ENCODE measurements at places on chromosomes 7 and 10.

GRCh38 chr10:69065406-69066361, 22.2 kb upstream of the SRGN start:
- DNase-seq = no peak

- DNase-seq = peak; percentile 64
Observed at GRCh38 chr10:21497177-21497807, 28.2 kb downstream of the SKIDA1 start.

DNA sequence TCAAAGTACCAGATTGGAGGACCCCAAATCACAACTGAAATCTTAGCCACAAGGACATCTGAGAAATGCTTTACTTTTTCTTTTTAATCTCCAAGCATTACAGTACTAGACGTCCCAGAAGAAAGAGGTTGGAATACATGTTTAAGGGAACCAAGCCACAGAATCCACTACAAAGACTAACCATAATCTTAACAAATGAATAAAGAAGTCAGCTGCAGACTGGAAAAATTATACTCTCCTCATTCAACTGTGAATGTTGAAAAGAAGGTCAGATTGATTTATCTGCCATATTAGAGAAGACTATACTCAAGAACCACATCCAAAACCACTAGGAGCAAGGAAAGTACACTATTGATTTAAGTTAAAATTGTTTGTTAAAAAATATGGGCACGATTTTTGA, 102.1 kb upstream of the ABCB5 start:
- DNase-seq = no peak

DNA sequence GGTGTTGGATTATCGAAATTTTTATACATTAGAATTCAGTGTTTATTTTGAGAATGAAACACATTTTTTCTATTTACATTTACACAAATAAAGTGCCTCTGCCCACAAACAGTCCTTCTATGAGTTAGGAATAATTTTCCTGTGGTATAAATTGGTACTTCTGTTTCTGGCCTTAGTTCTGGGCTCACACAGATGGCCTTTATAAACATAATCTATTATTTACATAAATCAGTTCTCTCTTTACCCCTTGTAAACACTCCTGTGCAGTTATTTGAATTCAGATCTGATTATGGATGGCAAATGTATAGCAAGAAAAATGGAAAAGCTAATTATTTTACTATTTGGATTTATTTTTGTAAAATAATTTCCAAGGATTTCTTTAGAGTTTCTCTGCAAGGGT, 143.2 kb downstream of the PRKG1 start:
- no peak for DNase-seq

DNA sequence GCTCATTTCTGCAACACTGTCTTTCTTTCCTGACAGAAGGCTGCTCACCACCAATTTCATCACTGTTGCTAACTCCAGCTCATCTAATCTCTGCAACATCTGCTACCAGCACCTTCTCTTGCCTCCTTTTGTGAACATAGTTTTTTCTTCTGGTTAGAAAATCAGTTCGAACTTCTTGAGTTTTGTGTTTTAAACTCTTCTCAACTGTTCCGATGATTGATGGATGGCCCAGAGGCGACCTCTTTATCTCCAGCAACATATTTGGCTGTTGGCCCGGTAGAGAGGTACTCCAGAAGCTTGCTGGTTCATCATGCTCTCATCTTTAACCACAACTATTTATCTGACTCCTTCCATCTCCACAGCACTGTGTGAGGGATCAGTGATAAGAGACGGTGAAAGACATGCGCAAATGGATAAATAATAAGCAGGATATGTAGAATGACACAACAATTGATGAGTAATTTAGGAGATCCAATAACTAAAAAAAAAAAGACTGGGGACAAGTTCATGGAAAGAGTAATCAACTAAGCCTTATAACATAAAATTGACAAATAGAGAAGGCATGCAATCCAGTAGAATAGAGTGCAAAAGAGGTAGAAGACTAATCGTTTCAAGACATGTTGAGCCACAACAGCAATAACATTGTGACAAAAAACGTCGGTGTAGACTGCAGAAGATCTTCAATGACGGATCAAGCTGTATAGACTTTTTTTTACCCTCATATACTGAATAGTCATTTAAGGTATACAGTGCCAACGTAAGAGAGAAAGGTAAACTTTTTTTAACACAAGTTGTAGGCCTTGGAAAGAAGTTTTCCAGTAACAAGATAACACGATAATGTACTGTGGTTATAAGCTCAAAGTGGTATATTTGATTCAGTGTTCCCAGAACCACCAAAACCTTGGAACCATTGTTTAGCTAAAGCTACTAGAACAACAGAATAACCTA, 152.2 kb downstream of the CRPPA start:
- no peak for DNase-seq
